Hypothalamus (tissue), 51 donors: ENCODE measurements at places on chromosomes 2 and 18.

DNA sequence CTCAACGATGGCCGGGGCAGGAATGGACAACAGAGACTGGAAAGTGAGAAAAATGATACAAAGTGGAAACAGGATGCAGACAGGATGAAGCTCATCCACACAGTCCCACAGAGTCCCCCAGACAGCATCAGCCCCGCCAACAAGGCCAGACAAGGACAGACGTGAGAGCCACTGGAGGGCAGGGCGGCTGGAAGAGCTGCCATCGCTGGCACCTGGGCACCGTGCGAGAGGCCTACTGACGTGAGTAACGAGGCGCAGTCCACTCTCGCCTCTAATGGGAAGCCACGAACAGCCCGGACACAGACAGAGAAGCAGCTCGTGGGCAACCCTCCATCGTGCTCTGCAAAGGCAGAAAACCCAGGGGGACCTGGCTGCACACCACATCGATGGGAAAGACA is 17.1 kb downstream of the HDAC4 start:
- no peak for DNase-seq

GRCh38 chr2:9311488-9311887 is 104.9 kb downstream of the ASAP2 start:
- no peak for DNase-seq

DNA sequence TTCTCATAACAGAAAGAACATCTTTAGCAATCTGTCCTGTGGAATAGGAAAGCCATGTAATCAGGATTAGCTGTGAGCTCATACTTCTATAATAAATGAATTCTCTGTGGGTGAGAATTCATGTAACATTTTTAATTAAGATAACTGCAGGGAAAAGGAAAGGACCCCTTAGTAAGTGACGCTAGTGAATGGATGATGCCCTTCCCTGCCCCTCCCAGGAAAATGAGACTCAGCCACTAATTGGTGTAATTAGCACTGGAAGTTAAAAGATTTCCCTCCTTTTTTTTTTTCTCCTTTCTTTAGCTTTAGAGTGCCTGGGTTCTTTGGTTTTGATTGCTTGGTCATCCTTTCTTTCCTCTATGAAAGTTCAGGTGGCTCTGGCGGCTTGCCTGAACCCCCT is 90.3 kb downstream of the VWA3B start:
- DNase-seq, result no peak

DNA sequence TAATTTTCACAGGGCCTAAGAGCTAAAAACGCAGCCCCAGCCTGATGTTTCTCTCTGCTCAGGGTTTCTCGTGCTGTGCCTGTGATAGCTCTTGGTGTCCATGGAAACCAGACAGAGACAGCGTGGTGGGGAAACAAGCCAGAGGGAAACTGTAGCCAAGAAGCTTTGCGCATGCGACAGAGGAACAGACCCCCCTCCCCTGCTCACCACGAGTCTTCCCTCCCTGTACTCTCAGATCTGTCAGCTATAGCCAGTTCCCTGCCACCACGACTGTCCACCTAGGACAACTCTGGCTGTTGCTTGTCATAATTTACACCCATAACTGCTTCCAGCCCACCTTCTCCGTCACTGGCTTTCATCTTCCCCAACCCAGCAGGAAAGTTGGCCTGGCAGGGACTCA is 13.2 kb upstream of the DNAJC27 start:
- DNase-seq, result peak; percentile 64

DNA sequence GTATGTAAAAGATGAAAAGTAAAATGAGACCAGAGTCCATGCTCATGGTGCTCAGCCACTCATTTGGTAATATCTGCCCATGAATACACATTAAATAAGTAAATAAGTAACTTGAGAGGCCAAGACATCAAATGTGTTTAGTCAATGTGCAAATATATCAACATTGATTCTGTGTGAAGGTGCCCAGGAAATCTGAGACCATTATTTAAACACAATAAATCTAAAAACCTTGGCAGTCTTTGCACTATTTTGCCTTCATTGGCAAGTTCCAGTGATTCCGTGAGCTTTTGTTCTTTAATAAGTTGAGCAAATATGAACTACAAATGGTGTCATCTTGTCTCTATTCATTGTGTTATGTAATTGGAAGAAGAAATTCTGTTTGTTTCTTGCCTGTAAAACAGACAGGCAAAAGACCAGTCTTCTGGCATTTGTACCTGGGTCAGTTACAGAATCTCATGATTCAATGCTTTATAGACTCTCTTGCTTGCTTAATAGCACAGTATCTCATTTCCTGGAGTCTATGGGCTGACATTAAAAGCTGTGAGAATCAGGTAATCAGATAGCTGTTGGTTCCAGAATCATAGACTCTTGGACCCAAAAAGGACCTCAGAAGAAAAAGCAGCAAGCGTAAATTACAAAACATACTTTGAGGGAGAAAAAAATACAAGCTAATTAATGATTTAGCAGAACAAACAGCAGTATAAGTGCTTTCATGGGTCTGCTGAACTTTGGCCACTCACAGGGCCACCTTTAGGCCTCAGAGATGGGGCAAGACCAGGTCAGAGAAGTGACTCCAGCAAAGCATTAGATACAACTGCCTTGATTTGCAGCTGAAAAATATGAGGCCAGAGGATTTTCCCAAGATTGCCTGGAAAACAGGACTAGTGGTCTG is 20.0 kb upstream of the SERPINB3 start:
- DNase-seq, result no peak

- no peak for DNase-seq
These were observed 1.7 kb downstream of the METTL4 start for GRCh38 chr18:2569338-2570207.

DNA sequence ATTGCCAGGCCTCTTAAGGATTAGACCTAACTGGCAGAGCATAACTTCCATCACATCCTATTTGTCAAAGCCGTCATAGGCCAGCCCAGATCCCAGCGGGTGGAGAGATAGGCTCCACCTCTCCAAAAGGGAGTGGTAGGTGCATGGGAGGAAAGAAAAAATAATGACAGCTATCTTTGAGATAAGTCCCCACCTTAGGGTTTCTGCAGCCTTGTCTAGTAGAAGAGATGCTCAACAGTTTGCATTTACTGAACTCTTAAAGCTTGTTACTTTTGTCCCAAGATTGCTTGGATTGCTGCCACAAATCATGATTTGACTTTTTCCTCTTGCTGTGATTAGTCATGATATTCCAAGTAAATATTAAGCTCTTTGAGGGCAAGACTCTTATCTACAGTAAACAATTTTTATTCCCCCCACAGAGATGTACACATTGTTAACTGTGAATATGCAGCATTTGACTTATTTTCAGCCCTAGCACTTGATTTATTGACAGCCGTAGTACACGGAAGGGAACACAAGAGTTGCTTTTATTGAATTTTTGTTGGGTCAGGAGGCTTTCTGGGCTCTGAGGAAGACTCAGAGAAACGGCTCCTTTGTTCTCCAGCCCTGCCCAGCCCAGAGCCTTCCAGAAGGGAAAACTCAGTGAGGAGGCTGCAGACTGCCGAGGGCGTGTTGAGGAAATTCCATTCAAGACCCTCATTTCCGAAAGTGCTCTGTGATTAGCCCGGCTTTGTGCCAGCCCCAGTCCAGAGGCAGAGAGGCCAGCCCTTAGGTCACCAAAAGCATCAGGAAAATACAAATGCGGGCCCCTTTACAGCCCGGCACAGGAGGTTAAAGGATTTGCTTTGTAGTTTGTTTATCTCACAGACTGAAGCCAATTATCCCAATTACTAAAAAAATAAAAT is 75.5 kb upstream of the ZNF532 start:
- peak; percentile 22 for DNase-seq

- DNase-seq, result no peak
These were observed 71.0 kb downstream of the ARL4C start for GRCh38 chr2:234425639-234426603.

DNA sequence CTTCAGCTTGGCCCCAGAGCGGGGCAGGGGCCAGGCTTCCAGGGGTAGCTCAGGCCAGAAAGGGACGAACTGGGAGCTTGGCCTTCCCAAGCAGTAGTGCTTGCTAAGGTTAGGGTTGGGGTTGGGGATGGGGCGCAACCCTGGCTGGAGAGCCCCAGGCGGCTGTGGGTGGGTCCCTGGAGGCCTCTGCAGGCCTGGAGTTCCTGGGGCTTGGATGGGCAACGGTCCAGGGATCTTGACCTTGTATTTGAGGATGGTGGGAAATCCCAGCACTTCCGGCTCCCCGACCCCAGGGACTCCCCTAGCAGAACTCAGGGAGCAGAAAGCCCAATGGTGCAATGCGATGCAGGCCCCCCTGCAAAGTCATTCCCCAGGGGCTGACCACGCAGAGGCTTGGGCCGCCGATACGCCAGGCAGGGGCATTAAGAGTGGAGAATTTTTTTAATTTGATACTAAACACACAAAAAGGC is 12.6 kb upstream of the MLPH start:
- no peak for DNase-seq

DNA sequence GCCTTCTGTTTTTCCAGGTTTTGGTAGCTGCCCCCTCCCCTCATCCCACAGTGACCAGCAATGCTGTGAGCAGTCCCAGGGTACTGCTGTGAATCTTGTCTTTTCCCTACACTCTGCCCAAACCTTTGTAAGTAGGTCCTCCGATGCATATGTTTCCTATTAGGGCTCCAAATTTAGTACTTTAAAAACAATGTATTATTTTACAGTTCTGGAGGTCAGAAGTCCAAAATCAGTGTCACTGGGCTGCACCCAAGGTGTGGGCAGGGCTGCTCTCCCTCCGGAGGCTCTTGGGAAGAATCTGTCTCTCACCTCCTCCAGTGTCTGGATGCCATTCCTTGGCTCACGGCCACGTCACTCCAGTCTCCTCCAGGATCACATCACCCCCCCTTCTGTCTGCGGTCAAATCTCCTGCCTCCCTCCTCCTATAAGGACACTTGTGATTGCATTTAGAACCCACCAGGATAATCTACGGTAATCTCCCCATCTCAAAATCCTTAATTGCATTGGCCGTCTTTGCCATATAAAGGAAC is 208.5 kb downstream of the SH3BP4 start:
- DNase-seq, result no peak

DNA sequence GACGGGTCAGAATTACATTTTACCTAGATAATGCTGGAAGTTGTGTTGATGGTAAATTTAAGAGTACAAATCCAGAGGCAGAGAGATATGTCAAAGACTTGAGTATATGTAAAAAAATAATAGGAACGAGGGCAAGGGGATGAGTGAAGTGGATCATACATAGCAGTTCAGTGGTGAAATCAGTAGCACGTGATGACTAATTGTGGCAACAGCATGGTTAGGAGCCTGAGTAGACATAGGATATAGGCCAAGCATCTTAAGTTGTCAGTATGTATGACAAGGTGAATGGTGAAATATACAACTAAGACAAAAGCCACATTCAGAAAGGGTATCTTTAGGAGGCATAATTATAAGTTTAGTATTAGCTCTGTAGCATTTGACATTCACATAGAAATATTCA is 826.5 kb upstream of the PIK3C3 start:
- no peak for DNase-seq

- DNase-seq, result no peak
These were observed 62.0 kb downstream of the MYL12B start for GRCh38 chr18:3323900-3324299.
